ENCODE measurements at places on chromosomes 2 and 18.
A peak's percentile ranks its signal among the peaks of the same experiment; 100 is the strongest.

DNA sequence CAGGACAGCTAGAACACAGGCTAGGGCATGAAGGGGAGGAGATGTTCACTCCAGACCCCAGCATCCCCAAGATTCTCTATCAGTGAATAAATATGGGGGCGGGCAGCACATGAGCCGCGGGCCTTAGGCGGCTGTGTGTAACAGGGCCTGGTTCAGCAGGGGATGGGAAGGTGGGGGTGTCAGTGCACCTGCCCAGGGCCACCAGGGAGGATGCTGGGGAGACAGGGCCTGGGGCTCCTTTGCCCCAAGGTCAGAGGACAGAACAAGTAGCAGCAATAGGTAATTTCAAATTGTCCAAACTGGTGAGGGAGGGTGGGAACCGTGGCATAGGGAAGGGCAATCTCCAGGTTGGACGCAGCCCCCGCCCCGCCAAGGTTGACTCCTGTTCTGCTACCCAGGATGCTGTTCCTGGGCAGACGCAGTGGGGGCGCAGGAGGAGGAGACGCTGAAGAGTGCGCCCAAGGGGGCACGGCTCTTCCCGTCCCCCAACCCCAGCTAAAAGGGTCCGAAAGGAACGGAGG lies 16.2 kb downstream of the CYP26B1 start:
- DNase-seq: no peak

DNA sequence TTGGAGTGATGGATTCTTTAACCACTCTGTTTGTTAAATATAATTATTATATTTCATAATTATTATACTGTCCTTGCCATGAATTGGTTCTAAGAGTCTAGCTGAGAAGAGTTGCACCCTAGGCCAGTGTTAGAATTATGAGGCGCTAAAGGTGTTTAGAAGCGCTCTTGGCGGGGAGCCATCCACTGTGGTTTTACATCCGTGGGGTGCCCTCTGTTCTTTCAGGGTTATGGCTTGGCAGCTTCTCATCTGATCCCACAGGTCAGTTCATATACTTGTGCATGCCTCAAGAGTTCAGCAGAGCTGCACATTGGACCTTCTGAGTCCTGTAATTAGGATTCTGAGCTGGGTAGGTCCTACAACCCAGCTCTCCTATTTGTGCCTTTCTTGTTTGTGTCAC lies 9.1 kb downstream of the ASAP2 start:
- DNase-seq: no peak

- DNase-seq: no peak
Measured at GRCh38 chr2:218691234-218691633, 19.3 kb downstream of the STK36 start.

DNA sequence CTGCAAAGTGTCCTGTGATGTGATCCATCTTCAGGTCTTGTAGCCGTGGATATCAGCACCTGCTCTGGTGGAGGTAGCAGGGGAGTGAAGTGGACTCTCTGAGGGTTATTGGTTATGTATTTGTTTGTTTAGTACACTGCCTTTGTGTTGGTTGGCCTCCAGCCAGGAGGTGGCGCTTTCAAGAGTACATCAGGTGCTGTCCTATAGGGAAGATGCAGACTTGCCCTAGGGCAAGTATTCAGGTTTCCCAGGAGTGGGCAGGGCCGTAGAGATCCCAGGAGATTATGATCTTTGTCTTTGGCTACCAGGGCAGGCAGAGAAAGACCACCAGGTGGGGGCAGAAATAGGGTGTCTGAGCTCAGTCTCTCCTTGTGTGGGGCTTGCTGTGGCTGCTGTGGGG lies 411.8 kb downstream of the SOX11 start:
- DNase-seq: no peak

DNA sequence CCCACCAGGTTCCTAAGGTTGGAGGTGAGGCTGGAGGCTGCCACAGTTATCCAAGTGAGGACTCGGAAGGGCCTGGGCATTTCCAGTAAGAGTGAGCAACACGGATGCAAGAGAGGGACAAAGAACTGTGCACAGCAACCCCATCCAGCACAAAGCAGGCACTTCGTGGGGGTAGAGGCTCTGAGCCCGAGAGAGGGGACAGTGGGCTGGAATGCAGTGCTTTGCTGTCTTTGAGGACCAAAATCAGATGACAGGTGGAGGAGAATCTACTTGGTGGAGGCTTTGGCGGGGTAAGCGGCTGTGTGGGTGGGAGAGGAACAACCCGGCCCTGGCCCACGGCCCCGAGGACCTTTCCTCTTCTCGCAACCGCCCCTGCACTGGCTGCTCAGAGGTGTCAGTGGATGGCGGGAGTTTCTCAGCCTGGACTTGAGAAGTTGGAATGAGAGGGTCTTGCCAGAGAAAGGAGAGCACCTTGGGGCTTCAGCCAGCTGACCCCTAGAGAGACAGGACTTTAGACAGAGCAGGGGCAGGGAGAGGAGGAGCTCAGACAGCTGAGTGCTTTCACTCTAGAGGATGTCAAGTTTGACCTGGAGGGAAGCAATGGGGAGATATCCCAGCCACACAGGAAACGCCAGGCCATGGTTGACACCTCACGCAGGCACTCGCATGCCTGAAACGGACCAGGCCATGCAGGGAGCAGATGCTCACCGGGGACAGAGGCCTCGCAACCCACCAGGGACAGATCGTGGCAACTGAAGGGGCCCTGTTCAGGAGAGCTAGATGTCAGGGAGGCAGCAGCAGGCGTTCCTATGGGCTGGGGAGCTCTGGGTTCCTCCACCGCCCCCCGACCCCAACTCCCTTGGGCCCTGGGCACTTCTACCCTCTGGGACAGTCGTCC lies 11.6 kb downstream of the RAMP1 start:
- DNase-seq: no peak

DNA sequence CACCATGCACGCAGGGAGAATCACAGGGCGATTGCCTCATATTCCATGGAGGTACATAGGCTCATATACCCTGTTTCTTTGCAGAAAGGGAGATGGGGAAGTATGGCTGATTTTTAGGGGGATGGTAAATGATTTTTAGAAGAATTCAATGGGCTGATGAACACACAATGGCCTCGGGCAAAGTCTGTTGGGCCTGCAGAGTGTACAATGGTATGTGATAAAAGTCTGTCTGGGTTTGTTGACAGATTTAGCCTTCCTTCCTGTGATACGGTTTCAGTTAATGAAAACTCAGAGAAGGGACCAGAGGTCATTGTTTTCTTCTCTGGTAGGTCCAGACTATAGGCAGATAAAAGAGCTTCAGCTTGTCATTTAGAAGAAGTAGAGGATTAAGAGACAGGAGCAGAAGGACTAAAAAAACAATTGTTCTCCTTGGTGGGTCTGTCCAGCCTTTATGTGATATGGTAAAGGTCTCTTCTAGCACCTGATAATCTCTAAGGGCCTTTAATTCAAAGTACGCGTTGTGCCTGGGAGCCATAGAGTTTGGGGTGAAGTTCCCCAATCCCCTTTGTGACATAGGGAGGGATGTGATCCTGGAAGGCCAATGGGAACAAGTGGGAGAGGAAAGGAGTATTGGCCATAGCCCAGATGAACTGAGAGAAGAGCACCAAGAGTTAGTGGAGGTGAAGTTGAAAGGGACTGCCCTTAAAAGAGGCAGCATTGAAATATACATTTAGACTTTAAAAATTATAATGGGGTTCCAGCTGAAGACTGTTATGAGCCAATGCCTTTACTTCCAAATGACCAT lies 107.5 kb upstream of the SERPINE2 start:
- no peak for DNase-seq

- DNase-seq: no peak
Measured at GRCh38 chr18:69954719-69955480, 7.2 kb upstream of the CD226 start.

- no peak for DNase-seq
Measured at GRCh38 chr2:81650048-81650971, 1345.8 kb upstream of the LRRTM1 start.

- peak; percentile 71 for DNase-seq
Measured at GRCh38 chr2:85266146-85267041, 61.4 kb downstream of the TGOLN2 start.

- no peak for DNase-seq
Measured at GRCh38 chr2:33069894-33070651, 123.3 kb downstream of the LTBP1 start.

GRCh38 chr2:55017880-55018279 lies 32.4 kb downstream of the RTN4 start:
- no peak for DNase-seq

- DNase-seq: no peak
Measured at GRCh38 chr2:226450141-226450540, 349.5 kb downstream of the IRS1 start.

- DNase-seq: no peak
Measured at GRCh38 chr2:186309901-186310300, 176.2 kb upstream of the ZC3H15 start.

- no peak for DNase-seq
Measured at GRCh38 chr2:168538534-168538933, 82.5 kb downstream of the CERS6 start.

DNA sequence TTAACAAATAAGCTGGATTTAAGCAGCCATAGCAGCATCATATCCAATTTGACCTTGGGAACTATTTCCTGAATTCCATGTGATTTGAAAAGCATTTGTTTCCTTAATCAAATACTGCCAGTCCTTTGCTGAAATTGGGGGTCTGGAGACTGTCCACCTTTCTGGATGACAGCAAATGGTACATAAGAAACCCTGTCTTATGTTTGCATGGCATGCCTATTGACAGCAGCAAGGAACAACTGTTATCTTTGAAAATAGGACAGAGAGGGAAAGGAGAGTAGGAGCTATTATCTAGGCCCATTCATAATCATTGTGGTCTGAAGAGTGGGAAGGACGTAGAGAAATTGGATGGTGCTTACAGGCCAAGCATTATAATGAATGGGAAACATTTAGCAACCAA lies 129.2 kb upstream of the CTNNA2 start:
- DNase-seq: no peak

DNA sequence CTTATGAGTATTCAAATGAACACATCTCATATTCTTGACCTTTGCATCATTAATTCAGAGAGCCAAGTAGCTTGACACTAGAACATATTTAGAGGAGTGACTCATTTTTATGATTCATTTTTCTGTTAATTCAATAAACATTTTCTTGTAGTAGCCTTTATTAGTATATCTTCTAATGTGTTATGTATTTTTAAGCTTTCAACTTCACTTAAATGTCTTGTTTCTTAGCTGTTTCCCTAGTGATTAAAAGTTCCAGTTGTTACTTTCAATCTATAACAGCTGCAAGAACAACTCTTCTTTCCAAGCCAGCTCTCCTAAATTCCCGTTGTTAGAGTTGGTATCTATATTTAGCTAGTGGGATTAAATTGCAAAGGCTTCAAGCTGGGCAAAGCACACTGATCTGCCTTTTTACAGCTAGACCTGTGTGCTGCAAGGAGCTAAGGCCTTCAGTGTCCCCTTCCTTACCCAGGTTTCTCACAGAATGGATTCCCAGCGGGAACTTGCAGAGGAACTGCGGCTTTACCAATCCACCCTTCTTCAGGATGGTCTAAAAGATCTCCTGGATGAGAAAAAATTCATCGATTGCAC lies at the start of gene KLHL41:
Gene KLHL41 (plus strand): TSS at position 405 of the 588 bp plus-strand sequence. CDS start 77 bp downstream, at position 482.
- DNase-seq: no peak

DNA sequence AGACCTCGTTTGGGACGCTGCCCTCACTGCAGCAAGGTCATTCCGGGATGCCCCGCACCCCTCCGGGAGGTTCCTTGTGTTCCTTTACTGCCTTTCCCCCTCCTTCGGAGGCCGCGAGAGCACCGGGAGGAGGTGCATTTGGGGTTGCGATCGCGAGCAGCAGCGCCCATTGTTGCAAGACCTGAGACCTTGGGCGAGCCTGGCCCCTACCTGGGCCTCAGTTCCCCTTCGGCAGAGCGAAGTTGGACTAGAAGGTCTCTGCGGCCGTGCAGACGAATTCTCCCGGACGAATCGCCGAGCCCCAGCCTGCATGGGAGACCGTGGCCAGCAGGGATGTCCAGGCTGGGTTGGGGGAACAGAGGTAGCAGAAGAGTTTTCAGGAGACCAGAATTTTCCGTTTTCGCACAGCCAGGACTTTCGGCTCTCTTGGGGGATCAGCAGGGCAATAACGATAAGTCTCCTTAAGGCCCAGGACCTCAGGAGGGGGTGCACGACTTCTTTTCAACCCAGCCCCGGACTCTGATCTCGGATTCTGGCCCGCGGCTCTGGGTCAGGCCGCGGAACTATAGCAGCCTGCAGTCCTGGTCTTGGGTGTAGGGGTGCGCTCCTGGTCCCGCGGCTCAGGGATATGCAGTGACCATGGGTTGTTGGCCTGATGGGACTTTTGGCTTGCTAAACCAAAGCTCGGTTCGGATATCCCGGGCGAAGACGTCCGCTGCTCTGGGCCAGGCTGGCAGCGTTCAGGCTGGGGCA lies 2.8 kb downstream of the GDF7 start:
- no peak for DNase-seq

GRCh38 chr2:147275943-147276342 lies 568.9 kb upstream of the ACVR2A start:
- DNase-seq: no peak

GRCh38 chr18:58785171-58785805 lies 79.4 kb upstream of the ZNF532 start:
- DNase-seq: no peak

DNA sequence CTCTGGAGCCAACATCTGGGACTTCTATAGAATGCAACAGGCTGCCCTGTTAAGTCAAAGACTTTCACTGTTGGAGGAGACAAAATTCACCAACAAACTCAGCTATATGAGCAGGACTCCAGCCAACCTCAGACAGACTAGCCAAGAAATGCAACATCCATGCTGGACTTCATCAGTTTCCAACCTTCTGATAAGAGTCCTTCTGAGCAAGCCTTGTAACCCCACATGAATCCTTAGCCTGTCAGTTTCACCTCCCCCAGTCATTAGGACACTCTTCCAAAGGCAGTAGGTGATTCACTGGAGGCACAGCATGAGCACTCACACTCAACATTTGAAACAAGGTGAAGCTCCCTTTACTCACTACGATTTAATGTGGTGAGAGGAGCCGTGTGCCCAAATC lies 5.8 kb downstream of the TBC1D8 start:
- no peak for DNase-seq

DNA sequence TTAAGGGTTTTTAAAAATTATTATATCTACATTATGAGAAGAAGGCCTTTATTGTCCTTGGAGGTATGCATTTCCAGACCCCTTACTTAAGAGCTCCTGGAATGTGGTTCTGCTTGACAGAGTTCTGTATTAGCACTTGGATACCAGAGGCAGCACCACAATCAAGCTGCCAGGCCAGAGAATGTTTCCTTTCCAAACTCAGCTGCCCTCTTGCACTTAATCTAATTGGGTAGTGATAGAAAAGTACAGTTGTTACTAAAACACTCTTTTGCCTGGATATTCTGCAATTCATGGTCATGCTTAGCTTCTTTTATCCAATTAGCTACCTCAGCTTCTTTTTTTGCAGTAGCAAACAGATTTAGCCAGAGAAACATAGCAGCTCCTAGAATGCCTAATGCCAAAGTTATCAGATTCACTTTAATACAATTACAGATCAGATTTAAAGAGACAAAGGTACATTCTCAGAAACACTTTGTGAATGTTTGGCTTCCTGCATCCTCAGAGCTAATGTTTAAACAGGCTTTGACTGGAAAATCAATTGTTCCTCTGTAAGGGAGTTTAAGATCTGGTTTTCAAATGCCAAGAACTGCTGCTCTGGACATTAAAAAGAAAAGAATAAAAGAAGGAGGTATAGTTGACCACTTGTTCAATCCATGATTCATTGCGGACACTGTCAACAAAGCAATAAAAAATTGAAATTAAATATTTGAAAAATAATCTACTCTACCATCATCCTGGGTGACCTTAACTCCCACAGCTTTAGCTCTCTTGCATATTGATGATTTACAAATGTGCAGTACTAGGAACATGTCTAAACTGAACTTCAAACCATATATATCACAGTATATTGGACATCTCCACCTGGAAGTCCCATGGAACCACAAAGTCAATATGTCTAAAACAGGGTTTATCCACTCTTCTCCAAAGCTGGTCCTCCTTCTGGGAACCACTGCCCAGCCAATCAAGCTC lies 12.8 kb downstream of the NOSTRIN start:
- no peak for DNase-seq
